Stimulated activated CD4-positive, alpha-beta T cell treated with anti-CD3 and anti-CD28 coated beads, Interleukin-12 subunit alpha, Interleukin-12 subunit beta, amount 100 ng/mL, for 48 hours (primary cell): ENCODE measurements at places on chromosomes 12 and 14.

- DNase-seq, result no peak
Measured at GRCh38 chr12:15770021-15770420, 19.2 kb downstream of the EPS8 start.

GRCh38 chr12:67705394-67706370 is 57.1 kb downstream of the DYRK2 start:
- no peak for DNase-seq

GRCh38 chr12:20577054-20577453 is 118.1 kb upstream of the SLCO1C1 start:
- no peak for DNase-seq

DNA sequence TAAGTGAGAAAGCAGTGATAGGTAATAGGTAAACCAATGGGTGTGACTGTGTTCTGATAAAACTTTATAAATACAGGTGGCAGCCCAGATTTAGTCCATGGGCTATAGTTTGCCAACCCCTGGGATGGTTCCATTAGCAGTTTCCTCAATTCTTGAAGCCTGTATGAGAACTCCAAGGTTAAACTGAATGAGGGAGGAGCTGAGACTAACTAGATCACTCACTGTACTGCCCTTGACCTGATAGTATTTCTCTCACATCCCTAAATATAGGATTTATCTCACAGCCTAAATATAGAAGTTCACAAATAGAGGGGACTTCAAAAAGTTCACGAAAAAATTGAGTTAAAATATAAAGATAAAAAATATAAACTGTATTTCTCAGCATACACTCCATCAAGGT is 439.6 kb upstream of the CCDC196 start:
- DNase-seq, result no peak
